ENCODE measurements at places on chromosomes 5 and 9. TPM values are rescaled to one million over a fixed set of nuclear protein-coding genes. Genes with fewer than 3 reads are reported as not detected.

SV2C gene
- not detected for polyA plus RNA-seq

FUT7 gene
- polyA plus RNA-seq: not detected

FYB1 gene
- polyA plus RNA-seq: 0.49 TPM

EGFLAM gene
- 1.5 TPM for polyA plus RNA-seq

DNM1 gene
- 23.1 TPM for polyA plus RNA-seq

PITX1 gene
- 0.15 TPM for polyA plus RNA-seq

SH3PXD2B gene
- polyA plus RNA-seq: 4.3 TPM

PTRH1 gene
- polyA plus RNA-seq: 13.4 TPM

NEURL1B gene
- polyA plus RNA-seq: 3.4 TPM

TRAF1 gene
- polyA plus RNA-seq: 6.2 TPM

IFNB1 gene
- polyA plus RNA-seq: not detected

FBN2 gene
- not detected for polyA plus RNA-seq

ARSB gene
- polyA plus RNA-seq: 1.6 TPM

Measured in pancreas (tissue), 10 donors.